ENCODE measurements at places on chromosomes 7 and 10. TPM values are rescaled to one million over a fixed set of nuclear protein-coding genes. Genes with fewer than 3 reads are reported as not detected.

EGFR gene
- 88.3 TPM for total RNA-seq

HOXA1 gene
- total RNA-seq: 1.2 TPM

VENTX gene
- not detected for total RNA-seq

PITX3 gene
- total RNA-seq: 0.17 TPM

KCP gene
- 0.66 TPM for total RNA-seq

COMTD1 gene
- 7.3 TPM for total RNA-seq

ADAM8 gene
- total RNA-seq: 1.2 TPM

CAV1 gene
- 614 TPM for total RNA-seq

SLC26A3 gene
- not detected for total RNA-seq

CACUL1 gene
- total RNA-seq: 25.3 TPM

NXPH1 gene
- total RNA-seq: not detected

PGAM2 gene
- total RNA-seq: 0.17 TPM

TCERG1L gene
- total RNA-seq: not detected

SHTN1 gene
- total RNA-seq: 3.2 TPM

DRGX gene
- total RNA-seq: not detected

CABCOCO1 gene
- total RNA-seq: 1.7 TPM

RHOBTB1 gene
- 16.0 TPM for total RNA-seq

USP54 gene
- total RNA-seq: 9.2 TPM

IFIT2 gene
- total RNA-seq: 8.7 TPM

SPDYE6 gene
- 0.15 TPM for total RNA-seq

Data from smooth muscle cell of trachea (primary cell).